NCI-H524 (cell line): ENCODE measurements at places on chromosomes 3 and 15.

GRCh38 chr3:20060974-20061685, 20.9 kb downstream of the KAT2B start:
- DNase-seq, result no peak

DNA sequence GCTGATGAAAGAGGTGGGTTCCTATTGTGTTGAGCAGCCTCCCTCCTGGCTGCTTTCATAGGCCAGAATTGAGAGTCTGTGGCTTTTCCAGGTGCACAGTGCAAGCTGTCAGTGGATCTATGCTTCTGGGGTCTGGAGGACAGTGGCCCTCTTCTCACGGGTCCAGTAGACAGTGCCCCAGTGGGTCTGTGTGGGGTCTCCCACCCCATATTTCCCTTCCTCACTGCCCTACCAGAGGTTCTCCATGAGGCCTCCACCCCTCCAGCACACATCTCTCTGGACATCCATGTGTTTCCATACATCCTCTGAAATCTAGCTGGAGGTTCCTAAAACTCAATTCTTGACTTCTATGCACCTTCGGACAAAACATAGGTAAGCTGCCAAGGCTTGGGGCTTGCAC, 201.2 kb downstream of the FAM43A start:
- no peak for DNase-seq

GRCh38 chr3:195822131-195822696, 10.5 kb upstream of the MUC4 start:
- no peak for DNase-seq

DNA sequence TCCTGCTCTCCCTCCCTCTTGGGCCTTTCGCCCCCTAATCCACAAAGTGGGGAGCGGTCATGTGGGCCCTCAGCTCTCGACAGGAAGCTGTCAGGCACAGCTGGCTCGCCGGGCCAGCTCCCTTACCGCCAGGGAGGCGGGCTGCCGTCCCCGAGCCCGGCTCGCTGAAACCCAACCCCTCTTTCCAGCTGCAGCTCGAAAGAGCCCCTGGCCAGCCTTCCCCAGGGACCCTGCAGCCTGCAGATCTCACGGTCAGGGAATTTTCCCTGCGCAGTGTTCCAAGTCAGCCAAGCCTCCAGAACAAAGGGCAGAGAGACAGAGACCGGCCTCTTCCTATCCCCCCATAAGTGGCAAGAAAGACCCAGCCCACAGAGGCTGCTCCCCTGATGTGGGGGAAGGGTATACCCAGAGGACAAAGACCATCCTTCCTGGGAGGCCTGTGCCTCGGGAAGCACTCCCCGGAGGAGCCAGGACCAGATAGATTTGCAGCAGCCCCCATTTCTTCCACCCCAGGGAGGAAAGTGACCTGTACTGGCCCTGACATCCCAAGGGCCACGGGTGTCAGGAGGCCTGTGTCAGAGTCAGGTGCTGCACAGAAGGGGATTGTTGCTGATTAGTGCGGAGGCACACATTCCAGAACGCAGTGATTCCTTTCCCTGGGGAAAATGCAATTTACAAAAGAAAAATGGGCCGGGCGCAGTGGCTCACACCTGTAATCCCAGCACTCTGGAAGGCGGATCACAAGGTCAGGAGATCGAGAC, 32.6 kb downstream of the MAGEF1 start:
- peak; percentile 42 for DNase-seq

DNA sequence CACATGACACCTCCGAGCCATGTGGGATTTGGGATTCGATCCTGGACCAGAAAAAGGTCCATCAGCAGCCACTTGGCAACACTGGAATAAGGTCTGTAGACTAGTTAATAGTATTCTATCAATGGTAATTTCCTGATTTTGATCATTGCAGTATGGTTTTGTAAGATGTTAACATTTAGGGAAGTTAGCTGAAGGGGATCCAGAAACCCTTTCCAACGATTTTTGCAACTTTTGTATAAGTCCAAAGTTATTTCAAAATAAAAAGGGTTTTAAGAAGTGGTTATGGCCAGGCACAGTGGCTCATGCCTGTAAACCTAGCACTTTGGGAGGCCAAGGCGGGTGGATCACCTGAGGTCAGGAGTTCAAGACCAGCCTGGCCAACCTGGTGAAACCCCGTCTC, 10.2 kb downstream of the BDH1 start:
- DNase-seq, result no peak

GRCh38 chr15:67770358-67770628, 55.0 kb upstream of the SKOR1 start:
- no peak for DNase-seq

GRCh38 chr3:11603628-11604027, 40.1 kb downstream of the VGLL4 start:
- DNase-seq, result no peak

- DNase-seq, result no peak
Observed at GRCh38 chr3:45966950-45967640, 23.8 kb downstream of the CXCR6 start.

- DNase-seq, result no peak
Observed at GRCh38 chr3:12280357-12280806, 8.5 kb upstream of the PPARG start.

GRCh38 chr3:192434186-192434585, 293.2 kb downstream of the FGF12 start:
- no peak for DNase-seq

GRCh38 chr3:156689608-156690007, 15.2 kb downstream of the TIPARP start:
- no peak for DNase-seq

GRCh38 chr3:71785532-71786216, 726 bp upstream of the PROK2 start:
- no peak for DNase-seq

- no peak for DNase-seq
Observed at GRCh38 chr15:75867449-75867848, 24.2 kb downstream of the UBE2Q2 start.

- no peak for DNase-seq
Observed at GRCh38 chr15:51074926-51075325, 19.8 kb downstream of the TNFAIP8L3 start.

DNA sequence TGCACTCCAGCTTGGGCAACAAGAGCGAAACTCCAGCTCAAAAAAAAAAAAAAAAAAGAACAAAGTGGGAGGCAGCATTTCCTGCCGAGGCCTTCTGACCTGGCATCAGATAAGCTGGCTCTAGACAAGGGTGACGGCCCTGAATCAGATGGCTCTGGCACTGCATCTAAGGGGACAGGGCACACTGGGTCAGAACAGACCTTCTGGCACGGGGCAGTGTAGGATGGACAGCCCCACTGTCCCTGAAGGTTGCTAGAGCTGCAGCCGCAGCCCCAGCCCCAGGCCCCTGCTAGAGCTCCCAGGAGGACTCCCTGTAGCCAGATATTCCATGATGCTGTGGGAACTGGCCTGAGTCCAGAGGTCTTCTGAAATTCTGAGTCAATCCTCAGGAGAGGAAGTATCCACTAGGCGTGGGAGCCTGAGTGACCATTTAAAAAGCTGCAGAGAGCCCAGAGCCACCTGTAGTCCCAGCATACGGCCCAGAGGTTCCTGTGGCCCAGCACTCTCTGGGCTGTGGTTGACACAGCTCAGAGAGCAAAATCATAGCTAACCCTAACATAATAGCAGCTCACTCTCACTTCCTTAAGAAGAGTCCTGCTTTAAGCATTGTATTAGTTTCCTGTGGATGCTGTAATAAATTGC, 69.2 kb upstream of the MFGE8 start:
- DNase-seq, result no peak

- peak; percentile 13 for DNase-seq
Observed at GRCh38 chr3:157865352-157866000, 240.7 kb downstream of the SHOX2 start.

DNA sequence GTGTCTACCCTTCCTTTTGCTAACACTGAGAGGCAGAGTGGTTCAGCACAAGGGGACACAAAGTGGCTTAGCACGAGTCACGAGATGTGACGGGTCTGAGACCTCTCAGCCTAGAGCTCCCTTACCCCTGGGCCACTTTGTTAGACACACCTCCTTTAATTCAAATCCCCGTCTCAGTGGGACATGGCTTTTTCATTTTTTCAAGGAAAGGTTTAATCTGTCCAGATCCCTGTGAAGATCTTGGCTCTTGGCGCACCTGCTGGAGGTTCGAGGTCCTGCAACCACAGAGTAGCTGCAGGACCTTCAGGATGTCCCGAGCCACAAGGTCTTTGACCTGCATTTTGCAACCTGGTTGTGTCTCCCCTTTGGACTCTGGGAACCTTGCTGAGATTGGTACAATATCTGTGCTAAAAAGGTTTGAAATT, 52.0 kb downstream of the LPP start:
- no peak for DNase-seq

DNA sequence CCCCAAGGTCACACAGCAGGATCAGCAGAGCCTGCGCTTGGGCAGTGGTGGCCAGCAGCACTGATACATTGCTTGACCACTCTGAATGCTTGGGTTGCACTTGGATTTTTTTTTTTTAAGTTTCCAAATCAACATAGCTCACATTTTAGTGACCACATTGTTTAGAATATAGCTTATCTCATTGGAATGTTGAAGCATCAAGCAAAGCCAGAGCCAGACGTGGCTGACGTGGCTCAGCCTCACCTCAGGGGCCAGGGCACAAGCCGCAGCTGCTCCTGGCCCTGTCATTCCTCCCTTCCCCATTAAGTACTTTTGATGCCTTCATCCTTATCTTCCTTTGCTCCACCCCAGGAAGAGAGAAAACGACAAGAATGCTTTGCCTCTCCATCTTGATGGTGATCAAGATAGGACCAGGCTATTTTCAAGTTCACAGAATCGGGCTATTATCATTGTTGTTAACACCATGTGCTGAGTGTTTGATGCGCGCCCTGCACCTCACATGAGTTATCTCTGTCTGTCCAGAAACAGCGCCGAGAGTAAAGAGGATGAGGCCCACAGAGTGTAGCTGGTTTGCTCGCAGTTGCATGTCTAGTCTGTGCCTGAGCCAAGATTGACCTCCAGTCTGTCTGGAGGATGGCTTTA, 75.8 kb downstream of the AAGAB start:
- no peak for DNase-seq

GRCh38 chr3:156605686-156606605, 51.0 kb upstream of the SSR3 start:
- DNase-seq, result no peak
